HS-5 (cell line): ENCODE measurements at places on chromosomes 12 and 14.

DNA sequence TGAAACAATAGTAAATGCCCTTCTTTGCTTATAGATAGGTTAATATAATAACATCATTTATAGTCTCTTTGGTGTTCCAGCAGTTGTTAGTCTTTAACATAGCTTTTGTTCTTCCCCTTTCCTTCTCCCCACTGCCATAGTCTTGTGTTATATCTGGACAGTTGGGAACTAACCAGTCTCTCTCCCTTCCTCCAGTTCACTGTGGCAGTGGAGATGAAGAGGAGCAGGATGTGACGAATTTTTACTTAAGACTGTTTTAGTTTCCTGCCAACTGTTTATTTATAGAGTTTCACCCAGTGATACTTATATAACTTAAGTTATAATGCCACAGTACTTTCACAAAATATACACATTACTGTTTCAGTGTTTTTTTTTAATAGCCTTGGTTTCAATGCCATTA, 277.4 kb downstream of the PDZRN4 start:
- DNase-seq: no peak

- no peak for DNase-seq
Measured at GRCh38 chr12:10512798-10513197, 7.1 kb downstream of the EIF2S3B start.

DNA sequence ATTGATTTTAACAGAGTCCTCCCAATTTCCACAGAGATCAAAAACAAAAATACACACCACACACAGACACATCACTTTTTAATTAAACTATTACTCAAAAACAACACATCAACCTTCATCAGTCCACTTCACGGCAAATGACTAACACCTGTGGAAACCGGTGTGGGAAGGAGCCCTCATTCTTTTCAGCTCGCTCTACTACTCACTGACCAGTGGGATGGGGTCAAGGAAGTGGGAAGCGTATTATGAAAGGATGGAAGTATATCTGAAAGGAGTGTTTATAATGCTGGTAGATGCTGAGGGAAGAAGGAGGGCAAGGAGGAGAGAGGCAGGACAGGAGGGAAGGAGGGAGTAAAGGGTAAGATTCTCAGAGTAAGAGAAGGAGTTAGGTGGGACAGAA, 156.5 kb downstream of the EPS8 start:
- DNase-seq: no peak

DNA sequence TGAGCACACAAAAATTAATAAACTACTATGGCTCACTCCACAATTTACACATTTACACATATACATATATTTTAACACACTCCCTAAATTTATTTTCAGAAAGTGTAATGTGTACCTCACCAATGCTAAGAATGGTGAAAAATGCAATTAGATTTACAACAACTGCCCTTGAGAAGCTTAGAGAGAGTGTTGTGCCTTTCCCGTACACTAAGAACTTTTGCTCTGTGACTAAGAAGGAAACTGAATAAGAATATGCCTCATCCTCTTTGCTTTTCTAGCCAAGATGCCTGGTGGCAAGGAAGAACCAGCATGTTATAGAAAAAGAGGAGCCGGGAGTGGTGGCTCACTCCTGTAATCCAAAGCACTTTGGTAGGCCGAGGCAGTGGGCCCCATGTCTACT, 62.3 kb downstream of the SINHCAF start:
- DNase-seq: no peak

- DNase-seq: no peak
Measured at GRCh38 chr12:87866578-87867292, 162.5 kb downstream of the C12orf50 start.

- DNase-seq: no peak
Measured at GRCh38 chr14:37565550-37565949, 29.5 kb downstream of the FOXA1 start.

GRCh38 chr14:71552809-71553208, 379.4 kb upstream of the RGS6 start:
- no peak for DNase-seq

- no peak for DNase-seq
Measured at GRCh38 chr12:54734196-54734950, 86.2 kb upstream of the DCD start.

DNA sequence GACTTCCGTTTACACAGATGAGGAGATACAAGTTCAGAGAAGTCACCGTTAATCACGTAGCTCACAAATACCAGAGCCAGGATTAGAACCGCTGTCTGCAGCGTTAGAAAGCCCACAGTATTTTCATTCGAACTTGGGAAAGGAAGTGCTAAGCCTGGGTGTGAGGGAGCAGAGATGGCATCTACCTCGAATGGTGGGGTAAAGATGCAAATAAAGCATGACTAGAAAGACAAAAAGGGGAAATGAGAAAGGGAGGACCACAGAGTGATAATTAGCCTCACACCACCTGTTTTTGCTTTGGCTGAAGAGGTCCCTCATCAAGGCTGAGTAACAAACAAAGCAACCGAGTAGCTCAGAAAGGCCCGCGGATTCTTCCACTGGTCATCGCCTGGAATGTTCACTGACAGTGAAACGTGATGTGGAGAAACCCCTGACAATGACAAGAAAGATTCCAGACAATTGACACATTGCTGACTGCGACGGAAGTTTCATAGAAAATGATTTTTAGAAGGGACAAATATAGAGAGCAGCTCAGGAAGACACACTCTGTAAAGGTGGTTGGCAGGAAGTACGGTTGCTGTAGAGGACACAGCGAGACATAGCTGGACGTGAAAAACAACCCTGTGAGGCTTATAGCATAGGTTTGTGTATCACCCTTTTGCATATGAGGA, 31.5 kb upstream of the BHLHE41 start:
- DNase-seq: no peak

DNA sequence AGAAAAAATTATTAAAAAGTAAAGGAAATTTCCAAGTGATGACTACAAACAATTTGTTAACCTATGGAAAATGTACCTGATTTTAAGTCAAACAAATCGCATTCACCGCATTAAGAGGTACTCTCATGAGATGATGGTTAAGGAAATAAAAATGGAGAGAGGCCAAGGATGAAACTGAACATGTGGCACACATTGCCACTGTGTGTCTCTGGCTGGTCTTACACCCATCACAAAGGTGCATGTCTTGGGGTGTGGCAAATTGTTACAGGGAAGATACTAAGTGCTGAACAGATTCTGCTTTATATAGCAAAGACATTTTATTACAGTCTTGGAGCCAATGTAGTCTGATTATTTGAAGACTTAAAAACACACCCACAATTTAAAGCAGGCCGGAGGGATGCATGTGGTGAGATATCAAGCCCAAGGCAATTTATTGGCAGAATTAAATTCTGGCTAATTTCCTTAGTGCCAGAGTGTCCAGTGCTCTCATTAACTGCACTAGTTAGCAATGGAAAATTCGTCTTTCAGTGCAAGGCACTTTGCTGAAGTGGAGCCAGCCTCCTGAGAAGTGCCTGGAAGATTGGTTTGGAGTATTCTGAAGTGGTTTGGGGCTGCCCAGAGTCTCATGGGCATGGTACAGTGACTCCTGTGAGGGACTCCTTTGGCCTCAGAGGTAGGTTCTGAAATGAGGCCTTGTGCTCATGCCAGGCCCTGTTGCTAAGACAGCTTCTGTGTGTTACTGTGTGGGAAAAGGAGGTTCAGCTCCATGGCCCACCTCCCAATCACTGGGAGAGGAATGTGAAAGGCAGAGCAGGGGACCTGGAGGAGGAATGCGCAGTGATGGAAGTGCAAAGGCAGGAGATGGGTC, 166.9 kb downstream of the BRMS1L start:
- DNase-seq: no peak

DNA sequence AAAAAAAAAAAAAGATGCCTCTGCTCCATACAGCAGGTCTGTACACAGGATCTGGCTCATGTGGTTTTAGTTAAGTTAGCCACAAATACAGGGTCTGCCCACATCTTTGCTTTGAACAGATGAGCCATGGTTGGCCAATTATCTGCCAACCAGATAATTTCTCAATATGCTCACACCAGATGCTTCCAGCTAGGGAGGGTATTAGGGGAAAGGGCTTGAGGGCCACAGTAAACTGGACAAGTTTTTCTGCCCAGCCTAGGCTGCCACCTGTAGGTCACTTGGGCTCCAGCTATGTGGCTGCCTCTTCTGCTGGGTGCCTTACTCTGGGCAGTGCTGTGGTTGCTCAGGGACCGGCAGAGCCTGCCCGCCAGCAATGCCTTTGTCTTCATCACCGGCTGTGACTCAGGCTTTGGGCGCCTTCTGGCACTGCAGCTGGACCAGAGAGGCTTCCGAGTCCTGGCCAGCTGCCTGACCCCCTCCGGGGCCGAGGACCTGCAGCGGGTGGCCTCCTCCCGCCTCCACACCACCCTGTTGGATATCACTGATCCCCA, 776 bp downstream of the RDH5 start:
- peak; percentile 97 for DNase-seq

DNA sequence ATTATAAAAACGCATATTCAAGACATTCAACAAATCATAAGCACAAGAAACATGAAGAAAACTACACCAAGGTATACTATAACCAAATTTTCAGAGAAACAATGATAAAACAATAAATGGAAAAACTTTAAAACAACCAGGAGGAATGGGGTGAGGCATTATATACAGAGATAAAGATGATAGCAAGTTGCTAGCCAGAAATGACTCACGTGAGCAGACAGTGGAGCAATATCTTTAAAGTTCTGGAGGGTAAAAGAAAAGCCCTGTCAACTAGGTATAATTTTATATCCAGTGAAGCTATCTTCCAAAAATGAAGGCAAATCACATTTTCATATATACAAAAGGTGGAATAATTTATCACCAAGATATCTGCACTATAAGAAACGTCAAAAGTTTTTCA, 97.8 kb upstream of the PCED1B start:
- no peak for DNase-seq

DNA sequence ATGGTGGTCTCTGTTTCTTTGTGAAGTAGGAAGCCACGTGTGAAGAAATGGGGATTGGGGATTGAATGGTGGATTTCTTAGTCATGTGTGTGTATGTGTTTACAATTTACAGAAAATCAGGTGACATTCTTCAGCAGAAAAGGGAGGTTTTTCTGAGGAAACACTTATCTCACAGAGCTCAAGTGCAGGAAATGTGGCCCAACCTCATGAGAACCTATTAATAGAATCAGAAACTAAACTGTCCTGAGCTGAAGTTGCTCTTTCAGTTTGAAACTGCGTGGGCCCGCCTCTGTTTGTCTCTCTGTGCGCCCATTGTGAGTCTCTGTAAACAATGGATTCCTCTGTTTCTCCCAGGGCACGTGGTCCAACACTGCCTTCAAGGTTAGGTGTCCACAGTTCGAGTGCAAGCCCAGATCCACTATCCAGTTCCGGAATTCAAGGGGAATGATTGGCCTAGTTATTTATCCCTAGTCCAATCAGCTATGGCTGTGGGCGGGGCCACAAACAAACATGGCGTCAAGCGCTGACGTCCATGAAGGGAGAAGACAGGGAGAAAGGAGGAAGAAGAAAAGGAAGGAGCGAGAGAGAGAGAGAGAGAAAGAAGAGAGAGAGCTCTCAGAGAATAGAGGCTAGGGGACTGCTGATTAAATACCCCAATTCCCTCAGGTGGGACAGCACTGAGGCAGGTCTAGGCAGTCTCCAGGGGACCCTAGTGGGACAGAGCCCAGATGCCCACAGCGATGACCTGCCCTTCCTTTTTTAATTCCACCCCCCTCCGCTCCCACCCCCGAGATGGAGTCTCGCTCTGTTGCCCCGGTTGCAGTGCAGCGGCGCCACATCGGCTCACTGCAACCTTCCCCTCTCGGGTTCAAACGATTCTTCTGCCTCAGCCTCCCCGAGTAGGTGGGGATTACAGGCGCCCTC, 31.4 kb upstream of the C12orf76 start:
- DNase-seq: no peak

DNA sequence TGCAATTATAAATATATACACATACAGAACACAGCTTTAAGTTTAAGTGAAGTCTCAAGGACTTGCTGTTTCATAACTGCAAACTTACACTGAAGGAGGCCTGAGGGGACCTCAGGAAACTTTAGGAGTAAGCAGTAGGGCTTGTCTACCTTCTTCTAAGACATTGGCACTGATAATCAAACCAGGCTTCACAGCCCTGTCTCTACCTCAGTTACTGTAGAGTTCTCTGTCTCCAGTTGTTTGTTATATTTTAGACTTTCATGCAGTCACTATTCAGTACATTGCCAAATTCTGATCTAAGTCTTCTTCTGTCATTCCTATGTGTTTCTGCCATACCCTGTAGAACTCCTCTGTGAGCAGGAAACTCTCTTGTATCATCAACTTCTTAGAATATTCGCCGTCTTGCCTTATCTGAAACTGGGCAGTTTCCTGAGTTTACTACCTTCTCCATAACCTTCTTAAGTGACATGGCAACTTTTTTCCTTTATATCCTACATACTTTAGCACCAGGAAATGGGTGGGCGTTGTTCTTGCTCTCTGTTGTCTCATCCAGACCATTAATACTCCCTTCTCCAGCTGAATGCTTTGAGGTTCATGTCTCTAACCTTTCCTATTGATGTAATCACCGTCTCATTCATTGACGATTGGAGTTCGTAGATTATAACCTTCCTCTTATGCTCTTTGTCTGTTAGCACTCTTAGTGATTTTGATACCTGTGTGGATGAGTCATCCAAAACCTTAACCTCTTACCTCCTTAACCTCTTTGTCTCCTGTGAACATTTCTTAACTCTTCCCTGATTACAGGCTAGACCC, 11.4 kb downstream of the APAF1 start:
- no peak for DNase-seq

GRCh38 chr14:75208843-75209242, 32.4 kb upstream of the TMED10 start:
- DNase-seq: no peak

DNA sequence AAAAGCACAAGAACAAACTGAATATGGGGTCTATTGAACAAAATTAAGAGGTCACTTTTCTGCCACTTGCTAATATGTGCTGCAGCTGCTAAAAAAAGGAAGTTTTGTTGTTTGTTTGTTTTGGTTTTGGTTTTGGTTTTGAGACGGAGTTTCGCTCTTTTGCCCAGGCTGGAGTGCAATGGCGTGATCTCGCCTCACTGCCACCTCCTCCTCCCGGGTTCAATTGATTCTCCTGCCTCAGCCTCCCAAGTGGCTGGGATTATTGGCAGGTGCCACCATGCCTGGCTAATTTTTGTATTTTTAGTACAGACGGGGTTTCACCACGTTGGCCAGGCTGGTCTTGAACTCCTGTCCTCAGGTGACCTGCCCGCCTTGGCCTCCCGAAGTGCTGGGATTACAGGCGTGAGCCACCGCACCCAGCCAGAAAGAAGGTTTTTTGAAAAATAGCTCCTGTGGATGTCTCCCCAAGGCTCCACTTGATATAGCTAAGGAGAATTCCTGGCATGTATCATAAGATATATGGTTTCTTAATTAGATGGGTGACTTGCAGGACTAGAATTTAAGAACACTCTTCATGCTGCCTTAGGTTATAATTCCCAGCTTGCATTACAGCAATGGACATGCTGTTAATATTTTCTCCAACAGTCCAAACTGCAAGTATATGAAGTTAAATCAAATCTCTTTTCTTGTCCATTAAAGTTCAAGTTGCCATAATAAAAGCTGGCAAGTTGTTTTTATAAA, 237.6 kb upstream of the AMIGO2 start:
- no peak for DNase-seq

- DNase-seq: peak; percentile 96
Measured at GRCh38 chr14:91149462-91149861, 35.6 kb downstream of the DGLUCY start.

DNA sequence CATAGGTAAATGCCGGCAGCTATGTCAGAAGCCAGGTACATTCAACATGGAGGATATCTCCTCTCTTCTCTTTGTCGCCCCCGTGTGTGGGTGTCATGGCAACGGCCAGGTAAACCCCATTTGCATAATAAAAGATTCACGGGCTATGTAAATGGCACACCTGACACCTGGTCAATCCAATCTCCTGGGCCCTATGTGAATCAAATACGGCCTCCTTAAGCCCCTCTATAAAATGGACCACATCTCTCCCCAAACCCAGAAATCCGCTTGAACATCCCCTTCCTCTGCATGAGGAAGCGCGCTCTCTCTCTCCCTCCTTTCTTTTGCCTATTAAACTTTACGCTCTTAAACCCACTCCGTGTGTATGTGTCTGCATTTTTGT, 363.7 kb downstream of the SOX5 start:
- no peak for DNase-seq
